Muscle of leg (tissue), 16 donors: ENCODE measurements at places on chromosomes 13 and 19.
A peak's percentile ranks its signal among the peaks of the same experiment; 100 is the strongest.

DNA sequence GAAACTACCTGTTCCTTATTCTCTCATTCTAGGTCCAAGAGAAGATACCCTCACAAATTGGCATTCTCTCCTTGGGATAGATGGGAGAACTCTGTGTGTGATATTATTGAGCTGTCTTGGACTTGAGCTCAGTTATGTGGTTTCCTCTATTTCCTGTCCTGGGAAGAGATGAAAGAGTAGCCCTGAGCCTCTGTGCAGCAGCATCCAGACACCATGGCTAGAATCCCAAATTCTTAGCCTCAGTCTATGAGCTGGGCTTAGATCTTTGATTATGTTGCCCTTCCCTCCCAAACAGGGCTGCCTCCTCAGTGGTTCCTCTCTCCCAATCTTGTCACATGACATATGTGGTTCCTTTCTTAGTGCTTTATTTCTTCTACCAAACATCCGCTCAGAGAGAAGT lies 290.7 kb downstream of the SPRY2 start:
- no peak for DNase-seq

DNA sequence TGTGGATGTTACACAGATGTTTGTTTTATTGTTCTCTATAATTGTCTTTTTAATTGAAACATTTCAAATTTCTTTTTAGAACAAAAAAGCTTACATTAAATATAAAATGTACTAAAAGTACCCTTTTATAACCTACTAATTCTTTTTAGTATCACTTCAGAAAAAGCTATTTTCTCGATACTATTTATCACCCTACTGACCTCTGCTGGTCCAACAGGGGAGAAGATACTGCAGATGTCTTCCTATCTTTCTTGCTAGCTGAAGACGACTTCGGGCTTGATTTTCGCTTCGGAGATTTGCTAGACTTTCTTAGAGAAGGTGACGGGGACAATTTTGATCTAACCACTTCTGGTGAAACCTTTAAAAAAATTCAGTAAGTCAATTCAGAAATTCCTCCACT lies 42.4 kb downstream of the ZC3H13 start:
- DNase-seq: peak; percentile 7

DNA sequence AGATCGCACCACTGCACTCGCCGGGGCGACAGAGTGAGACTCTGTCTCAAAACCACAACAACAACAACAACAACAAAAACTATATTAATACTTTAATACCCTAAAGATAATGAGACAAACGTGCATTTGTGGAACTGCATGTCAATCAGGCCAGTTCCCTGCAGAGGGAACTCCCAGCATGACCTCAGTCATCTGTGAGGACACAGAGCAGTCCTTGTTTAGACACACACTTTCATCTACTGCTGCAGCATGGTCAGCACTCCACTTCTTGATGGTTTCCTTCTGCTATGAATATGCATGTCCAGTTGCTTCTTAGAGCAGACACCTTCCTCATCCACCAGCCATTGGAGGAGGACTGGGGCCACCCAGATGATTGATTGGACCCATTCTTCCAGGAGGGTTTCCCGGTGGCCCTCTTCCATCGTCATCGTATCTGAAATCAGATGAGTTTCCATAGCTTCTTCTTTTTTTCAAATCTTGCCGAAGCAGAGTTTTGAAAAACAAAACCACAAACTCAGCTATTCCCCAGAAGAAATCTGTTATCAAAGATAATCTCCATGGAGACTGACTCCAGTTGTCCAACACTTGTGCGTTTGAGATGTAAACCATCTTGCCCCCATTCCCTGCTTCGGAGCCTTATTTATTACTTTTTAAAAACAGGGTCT lies 26.5 kb downstream of the ZNF607 start:
- no peak for DNase-seq

GRCh38 chr19:13652810-13653590 lies 111.3 kb upstream of the MRI1 start:
- DNase-seq: no peak

GRCh38 chr19:7395360-7396066 lies 46.8 kb downstream of the ARHGEF18 start:
- DNase-seq: no peak
